ENCODE measurements at places on chromosomes 11 and 22.

GRCh38 chr11:68331338-68331947 is 19.1 kb downstream of the LRP5 start:
- no peak for DNase-seq

DNA sequence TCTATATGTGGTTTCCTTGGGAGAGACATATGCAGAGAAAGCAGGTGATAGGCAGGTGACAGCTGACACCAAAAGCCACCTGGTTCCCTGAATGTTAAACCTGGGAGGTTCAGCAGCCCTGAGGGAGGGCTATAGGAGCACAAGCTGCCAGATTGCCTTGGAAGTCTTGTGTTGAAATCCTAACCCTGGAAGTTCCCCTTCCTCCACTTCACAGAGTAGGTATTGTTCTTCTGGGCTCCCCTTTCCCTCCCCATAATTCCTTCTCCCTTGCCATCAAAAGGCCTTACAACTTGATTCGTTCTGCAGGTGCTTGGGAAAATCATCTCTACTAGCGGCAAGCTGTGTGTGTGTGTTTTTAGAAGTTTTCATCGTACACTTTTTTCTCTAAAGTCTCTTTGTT is 5.4 kb downstream of the LDLRAD3 start:
- DNase-seq = no peak

GRCh38 chr11:103327721-103328120 is 218.5 kb downstream of the DYNC2H1 start:
- DNase-seq = no peak

GRCh38 chr22:22687638-22688500 is 43.5 kb downstream of the GGTLC2 start:
- no peak for DNase-seq

GRCh38 chr22:45997777-45998637 is 21.0 kb upstream of the WNT7B start:
- no peak for DNase-seq

DNA sequence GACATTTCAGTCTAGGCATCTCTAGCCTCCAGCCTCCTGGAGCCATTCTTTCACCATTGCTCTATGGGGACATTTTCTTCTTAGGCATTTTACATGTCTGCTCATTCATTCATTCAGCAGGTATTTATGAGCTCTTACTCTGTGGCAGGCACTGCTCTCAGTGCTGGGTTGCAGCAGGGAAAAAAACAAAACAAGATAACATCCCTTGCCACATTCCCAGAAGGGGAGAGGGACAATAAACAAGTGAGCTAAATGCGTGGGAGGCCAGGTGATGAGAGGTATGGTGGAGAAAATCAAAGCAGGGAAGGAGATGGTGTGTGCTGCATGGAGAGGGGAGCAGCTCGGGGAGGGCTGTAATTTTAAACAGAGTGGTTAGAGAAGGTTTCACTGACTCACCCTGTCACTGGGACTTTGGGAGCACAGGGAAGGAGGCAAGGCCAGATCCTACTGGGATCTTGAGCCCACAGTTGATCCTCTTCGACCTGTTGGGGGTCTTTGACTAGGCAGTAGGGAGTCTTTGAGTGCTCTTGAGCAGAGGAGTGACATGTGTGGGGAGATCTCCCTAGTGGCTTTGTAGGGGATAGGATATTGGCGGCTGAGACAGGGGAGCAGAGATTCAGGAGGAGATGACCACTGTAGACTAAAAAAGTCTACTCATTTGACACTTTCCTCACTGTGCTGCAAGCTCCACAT is 17.0 kb downstream of the MICAL2 start:
- no peak for DNase-seq

- DNase-seq = no peak
Measured at GRCh38 chr11:125426818-125427528, 69.1 kb downstream of the FEZ1 start.

- DNase-seq = no peak
Measured at GRCh38 chr11:16117989-16118756, 238.2 kb downstream of the SOX6 start.

DNA sequence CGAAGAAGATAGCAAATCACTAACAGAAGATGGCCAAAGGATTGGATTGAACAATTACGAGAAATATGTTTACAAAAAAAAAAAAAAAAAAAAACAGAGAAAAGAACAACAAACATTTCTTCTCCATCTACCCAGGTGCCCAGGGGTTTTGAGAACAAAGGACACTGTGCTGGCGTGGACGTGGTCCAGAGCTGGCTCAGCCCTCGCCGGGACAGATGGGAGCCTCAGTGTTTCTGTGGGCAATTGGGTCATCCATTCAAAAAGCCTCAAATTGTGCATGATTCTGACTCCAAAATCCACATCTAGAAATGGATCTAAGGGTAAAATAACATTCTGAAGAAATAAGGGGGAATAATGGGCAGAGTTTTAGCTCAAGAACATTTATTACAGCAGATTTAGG is 63.1 kb downstream of the DHCR7 start:
- no peak for DNase-seq

DNA sequence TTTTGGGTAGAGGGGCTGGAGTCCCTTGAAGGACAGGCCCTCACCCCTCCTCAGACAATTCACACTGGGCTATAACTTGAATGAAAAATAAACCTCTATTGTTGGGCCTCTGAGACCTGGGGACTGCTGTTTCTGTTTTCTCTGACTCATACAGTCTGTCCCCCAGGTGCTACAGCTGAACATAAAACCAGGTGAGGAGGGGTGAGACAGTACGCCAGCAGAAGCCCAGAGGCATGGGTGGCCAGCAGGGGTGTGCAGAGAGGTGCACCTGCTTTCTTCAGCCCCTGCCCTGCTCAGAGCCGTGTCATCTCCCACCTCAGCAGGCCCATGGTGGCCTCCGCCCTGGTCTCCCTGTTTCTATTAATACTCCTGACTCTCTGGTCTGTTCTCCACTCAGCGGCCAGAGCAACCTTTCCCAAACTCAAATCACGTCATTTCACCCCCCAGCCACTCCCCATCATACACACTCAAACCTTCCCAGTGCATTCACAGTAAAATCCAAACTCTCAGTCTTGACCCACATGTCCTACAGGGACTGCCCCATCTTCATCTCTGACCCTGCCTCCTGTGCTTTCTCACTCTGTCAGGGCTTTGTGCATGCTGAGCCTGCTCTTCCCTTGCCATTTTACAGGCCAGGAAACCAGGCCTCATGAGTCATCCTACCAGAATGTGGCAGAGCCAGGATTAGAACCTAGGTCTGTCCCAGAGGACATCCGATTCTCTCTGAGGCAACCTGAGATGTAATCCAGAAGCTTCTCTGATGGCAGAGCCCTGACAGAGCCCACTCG is 5.4 kb upstream of the IL2RB start:
- no peak for DNase-seq

- DNase-seq = no peak
Measured at GRCh38 chr22:50471197-50471847, 3.5 kb downstream of the SBF1 start.

DNA sequence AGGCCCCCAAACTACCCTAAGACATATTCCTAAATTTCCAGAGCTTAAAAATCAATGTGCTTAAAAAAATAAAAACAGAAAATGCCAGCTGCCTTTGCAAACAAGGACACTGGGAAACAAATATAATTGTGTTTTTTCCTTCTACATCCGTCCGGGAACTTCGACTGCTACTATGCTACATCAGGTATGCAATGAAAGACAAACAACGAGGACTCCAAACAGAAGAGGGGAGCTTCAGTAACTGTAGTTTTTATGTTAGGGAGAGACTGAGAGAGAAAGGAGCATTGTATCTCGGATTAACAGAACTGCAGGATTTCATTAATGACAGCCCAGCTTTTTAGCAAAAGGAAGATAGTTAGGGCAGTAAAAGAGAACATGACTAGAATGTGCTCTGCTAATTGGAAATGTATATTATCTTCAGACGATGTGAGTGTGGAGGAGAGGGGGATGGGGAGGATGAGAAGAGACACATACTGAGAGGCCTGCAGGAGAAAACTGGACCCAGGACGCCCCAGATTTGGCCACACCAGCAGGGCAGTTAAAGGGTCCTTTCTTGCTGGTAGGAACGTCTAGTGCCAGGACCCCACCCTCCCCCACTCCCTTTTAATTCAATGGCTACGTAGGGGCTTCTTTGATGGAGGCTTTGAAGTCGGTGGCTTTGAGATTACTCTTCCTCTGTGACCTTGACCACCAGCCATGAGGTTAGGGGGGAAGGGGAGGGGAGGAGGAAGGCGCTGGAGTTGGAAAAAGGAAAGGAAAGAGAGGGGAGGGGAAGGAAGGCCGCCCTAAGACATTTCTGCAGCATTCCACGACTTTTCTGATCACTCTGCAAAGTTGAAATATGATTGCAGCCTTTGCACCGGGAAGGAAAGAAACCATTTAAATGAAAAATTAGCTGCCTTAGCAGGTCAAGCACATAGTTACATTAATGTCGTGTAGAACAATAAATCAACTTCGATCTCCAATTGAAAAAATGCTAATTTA is 187.1 kb downstream of the BLID start:
- DNase-seq = no peak

DNA sequence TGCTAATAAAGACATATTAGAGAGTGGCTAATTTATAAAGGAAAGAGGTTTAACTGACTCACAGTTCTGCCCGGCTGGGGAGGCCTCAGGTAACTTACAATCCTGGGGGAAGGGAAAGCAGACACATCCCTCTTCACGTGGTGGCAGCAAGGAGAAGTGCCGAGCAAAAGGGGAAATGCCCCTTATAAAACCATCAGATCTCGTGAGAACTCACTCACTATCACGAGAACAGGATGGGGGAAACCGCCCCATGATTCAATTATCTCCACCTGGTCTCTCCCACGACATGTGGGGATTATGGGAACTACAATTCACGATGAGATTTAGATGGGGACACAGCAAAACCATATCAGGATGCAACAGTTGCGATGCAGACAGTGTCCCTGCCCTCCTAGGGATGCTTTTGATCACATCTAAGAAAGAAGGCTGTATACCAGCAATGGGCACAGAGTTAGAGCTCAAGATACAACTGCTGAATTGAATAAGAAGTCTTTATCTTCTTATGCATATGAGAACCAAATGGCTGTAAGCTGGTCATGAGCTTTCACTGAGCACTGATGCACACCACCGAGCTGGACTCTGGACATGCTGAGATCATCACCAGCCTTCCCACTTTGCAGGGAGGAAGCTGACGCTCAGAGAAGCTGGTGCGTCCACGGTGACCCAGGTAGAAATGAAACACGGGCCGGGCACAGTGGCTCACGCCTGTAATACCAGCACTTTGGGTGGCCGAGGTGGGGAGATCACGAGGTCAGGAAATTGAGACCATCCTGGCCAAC is 255.2 kb downstream of the MN1 start:
- no peak for DNase-seq

GRCh38 chr11:99327066-99327465 is 306.3 kb downstream of the CNTN5 start:
- no peak for DNase-seq

DNA sequence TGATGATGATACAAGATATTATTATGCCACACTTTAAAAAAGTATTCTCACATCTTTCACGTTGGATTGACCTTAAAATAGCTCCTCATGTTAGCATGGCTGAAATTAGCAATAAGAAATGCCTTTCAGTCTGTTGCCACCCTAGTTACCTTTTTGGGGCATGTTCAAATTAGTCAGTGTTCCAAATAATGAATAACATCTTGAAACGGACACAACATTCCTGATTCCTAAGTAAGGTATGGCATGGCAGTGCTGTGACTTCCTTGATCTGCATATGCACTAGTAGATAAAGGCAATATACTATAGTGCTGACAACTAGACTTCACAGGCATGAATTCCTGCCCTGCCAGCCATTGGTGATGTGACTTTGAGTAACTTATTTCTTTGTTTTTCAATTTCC is 914.5 kb downstream of the METTL15 start:
- no peak for DNase-seq

DNA sequence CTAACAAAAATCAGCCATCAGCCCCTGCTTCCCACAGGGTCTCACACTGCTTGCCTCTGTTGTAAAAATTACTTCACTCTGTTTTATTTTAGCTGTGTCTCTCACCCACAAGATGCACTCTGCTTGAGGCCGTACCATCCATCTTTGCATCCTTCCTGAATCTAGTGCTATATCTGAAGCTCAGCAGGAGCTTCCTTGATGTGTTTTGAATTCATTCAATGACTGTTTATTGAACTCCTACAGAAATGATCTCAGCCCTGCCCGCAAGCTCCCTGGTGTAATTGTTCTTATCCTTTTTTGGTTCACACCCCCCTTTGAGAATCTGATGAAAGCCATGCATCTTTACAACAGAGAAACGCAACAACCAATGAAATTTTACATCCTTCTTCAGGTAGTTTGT is 310.2 kb upstream of the ZC3H12C start:
- DNase-seq = no peak

GRCh38 chr22:31302006-31302405 is 9.7 kb upstream of the PIK3IP1 start:
- no peak for DNase-seq

DNA sequence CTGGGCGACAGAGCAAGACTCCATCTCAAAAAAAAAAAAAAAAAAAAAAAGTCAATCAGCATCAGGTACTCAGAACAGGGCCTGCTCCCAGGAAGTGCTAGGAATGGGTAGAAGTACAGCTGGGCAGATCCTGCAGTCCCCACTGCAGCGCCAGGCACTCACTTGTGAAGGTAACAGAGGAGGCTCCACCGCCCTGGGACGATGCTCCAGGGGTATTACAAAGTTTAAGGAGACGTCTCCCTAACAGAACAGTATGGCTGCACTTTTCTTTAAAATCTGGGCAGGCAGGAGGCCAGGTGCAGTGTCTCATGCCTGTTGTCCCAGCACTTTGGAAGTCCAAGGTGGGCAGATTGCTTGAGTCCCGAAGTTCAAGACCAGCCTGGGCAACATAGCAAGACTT is 1449.0 kb downstream of the BRD1 start:
- DNase-seq = no peak

GRCh38 chr11:67539550-67539949 is 16.3 kb upstream of the CABP2 start:
- DNase-seq = no peak

- no peak for DNase-seq
Measured at GRCh38 chr22:43275545-43276317, 67.4 kb downstream of the SCUBE1 start.

DNA sequence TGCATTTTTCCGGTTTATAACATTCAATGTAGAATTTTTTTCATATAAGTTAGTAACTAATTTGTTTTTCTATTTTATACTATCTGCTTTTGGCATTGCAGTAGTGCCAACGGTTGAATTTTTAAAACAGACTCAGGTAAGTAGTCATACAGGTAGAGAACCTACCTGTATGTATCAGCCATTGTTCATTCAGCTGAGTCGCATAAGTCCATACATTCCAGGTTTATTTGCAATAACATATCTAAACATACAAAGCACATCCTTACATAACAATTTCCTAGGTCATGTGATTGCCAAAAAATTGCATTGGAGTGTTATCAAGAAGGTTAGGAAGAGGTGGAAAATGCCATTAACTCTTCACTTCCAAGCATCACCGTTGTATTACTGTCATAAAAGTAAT is 1059.3 kb upstream of the CNTN5 start:
- no peak for DNase-seq

DNA sequence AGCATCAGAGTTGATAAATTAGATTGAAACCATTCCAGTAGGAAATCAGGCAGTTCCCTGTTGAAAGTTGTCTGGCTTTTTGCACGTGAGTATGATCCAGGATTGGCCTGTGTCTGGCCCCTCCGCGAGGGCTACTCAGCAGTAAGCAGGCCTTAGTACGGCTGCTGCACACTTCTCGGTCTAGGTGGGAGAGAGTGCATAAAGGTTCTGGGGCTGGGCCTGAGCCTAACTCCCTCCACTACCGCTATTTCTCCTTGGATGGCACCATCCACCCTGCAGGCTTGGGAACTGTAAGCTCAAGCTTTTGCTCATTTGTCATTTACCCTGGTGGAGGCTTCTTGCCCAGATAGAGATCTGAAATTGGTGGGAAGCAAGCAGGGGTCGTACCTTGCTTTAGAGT is 22.0 kb downstream of the TUB start:
- DNase-seq = no peak

Measured in T-helper 2 cell (primary cell).